ENCODE measurements at places on chromosomes 12 and 14.
A peak's percentile ranks its signal among the peaks of the same experiment; 100 is the strongest.

DNA sequence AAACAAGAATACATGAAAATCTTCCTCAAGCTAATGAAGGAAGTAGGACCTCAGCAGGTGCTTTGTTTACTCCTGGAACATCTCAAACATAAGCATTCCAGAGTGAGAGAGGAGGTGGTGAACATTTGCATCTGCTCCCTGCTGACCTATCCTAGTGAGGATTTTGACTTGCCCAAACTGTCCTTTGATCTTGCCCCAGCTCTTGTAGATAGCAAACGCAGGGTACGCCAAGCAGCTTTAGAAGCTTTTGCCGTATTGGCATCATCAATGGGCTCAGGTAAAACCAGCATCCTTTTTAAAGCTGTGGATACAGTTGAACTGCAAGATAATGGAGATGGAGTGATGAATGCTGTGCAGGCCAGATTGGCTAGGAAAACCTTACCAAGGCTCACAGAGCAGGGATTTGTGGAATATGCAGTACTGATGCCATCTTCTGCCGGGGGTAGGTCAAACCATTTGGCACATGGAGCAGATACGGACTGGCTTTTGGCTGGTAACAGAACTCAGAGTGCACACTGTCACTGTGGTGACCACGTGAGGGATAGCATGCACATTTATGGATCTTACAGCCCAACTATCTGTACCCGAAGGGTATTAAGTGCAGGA, 1.9 kb downstream of the TOGARAM1 start:
- no peak for DNase-seq

DNA sequence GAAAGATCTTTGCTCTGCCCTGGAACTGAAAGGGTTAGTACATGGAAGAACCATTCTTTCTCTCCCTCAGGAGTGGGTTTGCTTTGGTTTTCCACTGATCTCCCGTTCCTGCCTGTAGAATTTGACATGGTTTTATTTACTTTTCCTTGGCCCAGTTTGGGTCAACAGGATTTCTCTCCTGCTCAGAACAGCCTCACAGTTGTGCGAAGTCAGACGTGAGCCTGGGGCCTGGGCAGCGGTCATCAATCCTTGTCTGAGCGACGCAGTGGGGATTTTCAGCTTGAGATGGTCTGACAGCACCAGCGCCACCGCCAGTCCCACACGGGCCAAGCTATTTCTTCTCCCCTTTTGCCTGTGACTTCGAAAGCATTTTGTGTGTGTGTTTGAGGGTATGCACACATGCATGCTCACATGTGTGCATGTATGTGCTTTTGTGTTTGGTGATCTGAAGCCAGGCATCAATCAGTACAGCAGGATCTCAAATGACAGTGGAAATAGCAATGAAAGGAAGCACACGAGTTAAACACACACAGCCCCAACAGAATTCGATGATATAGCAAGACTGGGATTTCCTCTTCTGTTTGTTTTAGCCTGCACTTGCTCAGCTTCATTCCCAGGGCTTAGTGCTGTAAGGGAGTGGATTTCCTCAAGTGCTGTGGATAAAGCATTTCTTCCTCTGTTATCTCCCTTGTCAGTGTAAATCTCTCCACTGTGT, 58.3 kb downstream of the SMOC1 start:
- DNase-seq, result no peak

- DNase-seq, result no peak
These were observed 142.6 kb upstream of the NCOR2 start for GRCh38 chr12:124709722-124710687.

DNA sequence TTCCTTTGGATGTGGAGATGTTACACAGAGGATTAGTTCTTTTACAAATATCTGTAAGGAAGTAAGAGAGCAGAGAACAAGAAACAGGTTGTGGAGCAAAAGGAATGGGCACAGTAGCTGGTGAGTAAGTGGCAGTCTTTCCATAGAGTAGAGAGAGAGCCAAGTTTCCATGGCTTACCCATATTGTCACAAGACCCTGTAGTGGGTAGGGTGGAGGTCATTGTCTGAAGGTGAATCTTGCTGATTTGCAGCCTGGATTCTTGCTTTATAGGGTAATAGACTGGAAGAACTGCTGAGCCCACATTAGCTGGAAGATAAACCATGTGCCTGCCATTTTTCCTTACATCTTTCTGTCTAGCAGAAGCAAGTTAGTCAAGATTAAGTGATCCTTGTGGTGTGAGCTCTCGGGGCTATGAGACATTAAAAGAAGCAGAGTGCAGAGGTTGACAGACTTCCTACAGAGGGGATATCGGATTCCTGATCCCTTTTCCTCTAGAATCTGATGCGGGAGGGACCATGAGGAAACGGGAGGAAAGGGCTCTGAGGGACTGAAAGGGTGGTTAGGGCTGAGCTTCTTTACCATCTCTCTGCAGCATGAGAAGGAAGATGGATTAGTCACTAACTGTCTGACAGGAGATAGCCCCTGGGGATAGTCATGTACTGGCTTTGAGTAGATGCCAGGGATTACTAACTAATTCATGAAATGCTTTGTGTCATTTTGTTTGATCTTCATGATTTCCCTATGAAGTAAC, 44.0 kb upstream of the LRTM2 start:
- DNase-seq, result no peak

- peak; percentile 40 for DNase-seq
These were observed at the start of gene MTA1 for GRCh38 chr14:105419195-105420091. Gene MTA1 (plus strand): TSS chr14:105419827. CDS start chr14:105420036, 209 bp downstream.

DNA sequence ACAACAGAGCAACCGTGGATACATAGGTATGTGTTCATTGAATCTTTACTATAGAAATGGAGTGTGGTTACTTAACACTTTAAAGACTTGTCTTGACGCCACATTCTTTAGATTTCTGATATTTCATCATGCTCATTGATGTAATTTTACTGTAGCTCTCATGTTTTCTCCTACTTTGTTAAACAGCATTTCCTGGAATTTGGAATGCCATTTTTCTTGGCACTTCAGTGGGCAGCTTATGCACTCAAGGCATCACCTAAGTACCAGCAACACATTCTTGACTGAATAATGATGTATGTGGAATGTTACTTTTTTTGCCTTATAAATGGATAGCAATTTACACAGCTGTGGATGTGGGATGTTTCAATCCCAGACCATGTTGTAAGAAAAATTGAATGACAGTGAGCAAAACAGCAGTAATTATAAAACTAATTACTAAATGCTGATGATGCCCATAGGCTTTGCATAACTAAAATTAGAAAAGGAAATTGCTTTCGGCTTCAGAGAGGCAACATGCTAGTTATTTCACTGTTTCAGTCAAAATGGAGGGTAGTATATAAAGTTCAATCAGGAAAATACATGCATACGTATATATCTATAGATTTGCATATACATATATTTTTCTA, 298.5 kb downstream of the NPAS3 start:
- no peak for DNase-seq

DNA sequence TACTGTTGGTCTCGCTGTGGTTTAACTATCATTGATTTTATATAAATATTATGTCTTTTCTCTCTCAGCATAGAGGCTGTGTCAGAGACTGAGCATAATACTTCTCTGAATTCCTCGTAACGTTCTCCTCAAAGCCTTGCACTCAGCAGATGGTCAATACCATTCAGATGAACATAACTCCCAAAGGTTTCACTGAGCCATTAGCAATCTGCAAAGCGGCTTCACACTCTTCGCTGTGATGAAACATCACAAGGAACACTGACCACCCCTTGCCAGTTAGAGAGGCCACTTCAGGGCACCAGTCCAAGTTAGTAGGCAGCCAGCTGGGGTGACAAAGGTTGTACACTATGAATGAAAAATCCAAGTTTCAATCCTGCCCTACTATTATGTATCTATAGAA, 30.1 kb upstream of the STON2 start:
- DNase-seq, result no peak

DNA sequence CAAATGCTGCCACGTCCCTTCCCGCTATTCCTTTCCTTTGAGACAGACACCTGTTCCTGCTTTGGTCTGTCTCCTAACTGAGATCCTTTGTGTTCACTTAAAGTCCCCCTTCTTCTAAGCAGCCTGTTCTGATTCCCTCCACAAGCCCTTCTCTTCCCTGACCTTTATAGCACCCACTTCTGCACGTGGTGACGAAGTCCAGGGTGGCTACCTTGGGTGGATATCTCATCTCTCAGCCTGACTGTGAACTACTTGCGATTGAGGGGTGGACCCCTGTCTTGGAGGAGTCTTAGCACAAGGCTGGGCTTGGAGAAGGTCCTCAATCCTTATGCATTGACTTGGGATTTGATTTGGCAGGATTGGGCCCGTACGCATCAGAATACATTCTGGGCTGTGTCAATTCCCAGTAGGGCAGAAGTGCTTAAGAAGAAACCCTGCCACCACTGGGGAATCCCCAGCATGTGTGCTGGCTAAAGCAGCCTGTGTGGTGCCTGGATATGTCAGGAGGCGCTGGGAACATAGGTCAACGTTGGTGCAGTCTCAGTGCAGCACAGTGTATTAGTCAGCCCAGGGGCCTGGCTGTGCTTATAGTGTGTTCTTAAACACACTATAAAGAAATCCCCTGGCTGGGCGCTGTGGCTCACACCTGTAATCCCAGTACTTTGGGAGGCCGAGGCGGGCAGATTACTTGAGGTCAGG, 23.6 kb downstream of the KRT80 start:
- DNase-seq, result no peak

GRCh38 chr14:95041477-95042020, 115.8 kb downstream of the DICER1 start:
- DNase-seq, result no peak

DNA sequence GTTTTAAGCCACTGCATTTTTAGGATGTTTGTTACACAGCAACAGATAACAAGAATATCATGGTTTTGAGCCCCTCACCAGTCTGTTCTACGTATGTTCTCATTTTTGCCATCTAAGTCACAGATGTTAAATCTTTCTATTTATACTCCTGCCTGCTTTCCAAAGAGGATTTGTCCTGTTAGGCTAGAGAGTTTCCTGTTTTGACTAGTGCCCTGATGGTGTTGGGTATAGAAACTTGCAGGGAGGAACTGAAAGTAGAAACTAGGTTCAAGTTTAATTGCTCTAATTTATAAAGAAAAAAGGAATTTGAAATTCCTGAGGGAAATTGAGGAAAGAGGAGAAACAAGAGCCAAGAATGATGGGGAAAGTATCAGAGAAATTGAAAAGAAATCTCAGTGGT, 74.4 kb upstream of the COCH start:
- no peak for DNase-seq

DNA sequence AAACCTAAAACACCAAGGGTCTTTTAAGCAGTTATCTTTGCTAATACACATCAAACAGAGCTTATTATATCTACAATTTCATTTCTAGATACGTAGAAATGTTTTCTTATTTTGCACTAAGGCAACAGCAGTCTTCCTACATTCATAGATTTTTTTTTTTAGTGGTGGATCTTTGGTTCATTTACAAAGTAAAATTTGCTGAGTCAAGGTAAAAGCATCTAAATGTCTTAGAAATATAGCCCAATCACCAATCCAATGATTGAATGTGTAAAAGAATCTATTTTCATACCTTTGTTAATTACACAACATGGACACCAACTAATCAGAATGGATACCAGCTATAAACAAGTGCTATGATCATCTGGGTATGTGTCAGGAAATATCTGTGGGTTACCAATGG, 272.2 kb upstream of the TMPO start:
- DNase-seq, result no peak

GRCh38 chr12:78555802-78556201, 308.8 kb upstream of the SYT1 start:
- no peak for DNase-seq

GRCh38 chr14:49594347-49595091, 4.2 kb upstream of the LRR1 start:
- no peak for DNase-seq

DNA sequence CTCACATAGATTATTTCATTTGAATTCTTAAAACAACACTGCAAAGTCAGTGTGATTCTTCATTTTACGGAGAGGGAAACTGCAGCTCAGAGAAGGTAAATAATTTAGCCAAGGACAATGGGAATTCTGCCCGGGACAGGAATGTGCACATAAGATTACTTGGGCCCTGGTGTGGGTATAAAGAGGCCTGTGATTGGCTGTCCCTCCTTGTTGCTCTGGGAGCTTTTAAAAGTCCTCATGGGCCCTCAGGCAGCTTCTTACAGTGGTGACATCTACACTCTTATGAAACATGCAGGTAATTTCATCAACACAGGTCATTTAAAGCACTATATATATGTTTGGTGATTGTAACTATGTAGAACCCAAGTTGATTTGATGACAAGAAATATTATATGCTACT, 100.3 kb downstream of the ESR2 start:
- DNase-seq, result no peak

- no peak for DNase-seq
These were observed 284.1 kb upstream of the FOXG1 start for GRCh38 chr14:28482251-28483040.

DNA sequence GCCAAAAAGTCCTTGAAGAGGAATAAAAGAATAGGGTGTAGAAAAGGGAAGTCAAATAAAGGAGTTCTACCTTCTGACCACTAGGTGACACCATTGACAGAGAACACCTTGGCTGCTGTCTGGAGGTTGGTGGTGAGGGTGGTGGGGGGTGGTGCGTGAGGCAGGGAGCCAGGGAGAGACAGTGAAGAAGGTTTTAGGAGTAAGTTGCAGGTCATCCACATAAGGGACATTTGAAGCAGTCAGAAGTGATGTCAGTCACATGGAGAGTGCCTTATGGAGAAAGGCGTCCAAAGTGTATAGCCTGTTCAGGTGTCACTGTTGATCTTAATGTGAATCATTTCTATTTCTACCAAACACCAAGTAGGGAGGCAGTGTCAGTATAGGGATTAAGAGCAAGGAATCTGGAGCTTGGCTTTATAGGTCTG, 279.3 kb upstream of the DDHD1 start:
- DNase-seq, result no peak

- no peak for DNase-seq
These were observed 11.1 kb downstream of the AQP6 start for GRCh38 chr12:49983892-49984291.

DNA sequence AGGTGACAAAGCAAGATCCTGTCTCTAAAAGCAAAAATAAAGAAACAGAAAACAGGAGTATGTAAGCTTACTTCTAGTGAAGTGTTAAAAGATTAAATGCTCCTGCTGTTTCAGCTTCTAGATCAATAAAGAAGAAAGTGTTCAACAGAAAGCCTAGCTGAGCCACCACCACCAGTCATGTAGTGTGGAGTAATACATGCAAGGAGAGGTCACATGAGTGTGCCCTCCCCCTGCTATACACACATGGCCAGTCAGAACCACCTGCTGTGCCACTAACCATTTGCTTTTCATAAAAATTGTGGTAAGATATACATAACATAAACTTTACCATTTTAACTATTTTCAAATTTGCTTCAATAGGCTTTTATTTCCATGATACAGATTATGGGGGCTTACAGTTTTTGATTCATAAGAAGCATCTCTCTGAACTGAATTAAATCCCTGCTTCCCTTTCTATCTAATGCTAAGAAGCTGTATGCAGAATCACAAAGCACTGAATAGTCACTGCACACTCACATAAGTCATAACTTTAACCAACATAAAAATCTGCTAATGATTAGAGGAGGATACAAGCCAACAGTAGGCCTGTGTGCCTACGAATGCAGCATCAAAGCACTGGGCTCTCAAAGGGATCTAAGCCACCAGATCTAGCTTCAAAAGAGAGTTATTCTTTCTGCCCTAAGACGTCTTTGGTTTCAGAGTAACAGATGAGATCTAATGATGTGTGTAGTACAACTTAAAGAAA, 515.5 kb downstream of the C12orf50 start:
- no peak for DNase-seq

- DNase-seq, result no peak
These were observed 174.3 kb upstream of the KRR1 start for GRCh38 chr12:75685617-75686225.

Measured in activated CD4-positive, alpha-beta T cell treated with anti-CD3 and anti-CD28 coated beads, Interleukin-2, amount 50 U/mL, for 1 hour (primary cell).